ENCODE measurements at places on chromosomes 3 and 15. TPM values are rescaled to one million over a fixed set of nuclear protein-coding genes. Genes with fewer than 3 reads are reported as not detected.

The TYRO3 gene
- 4.6 TPM for total RNA-seq

The SMAD6 gene
- total RNA-seq: 0.04 TPM

The AGBL1 gene
- not detected for total RNA-seq

The PLA2G4E gene
- 0.27 TPM for total RNA-seq

The SPRED1 gene
- 15.5 TPM for total RNA-seq

The MORC1 gene
- not detected for total RNA-seq

The RHCG gene
- 22.8 TPM for total RNA-seq

The IL5RA gene
- not detected for total RNA-seq

The GASK1A gene
- total RNA-seq: 0.91 TPM

The GFM1 gene
- total RNA-seq: 28.6 TPM

The ARPP21 gene
- total RNA-seq: not detected

The SLC22A14 gene
- total RNA-seq: not detected

The SAMMSON gene
- not detected for total RNA-seq
